ENCODE measurements at places on chromosomes 2 and 18. TPM values are rescaled to one million over a fixed set of nuclear protein-coding genes. Genes with fewer than 3 reads are reported as not detected.

MRO gene
- 0.26 TPM for total RNA-seq

D2HGDH gene
- total RNA-seq: 9.3 TPM

FAM161A gene
- 8.4 TPM for total RNA-seq

CD8A gene
- total RNA-seq: 0.18 TPM

SIGLEC15 gene
- 0.06 TPM for total RNA-seq

GKN1 gene
- 0.37 TPM for total RNA-seq

TIMM21 gene
- 58.3 TPM for total RNA-seq

CAPN14 gene
- total RNA-seq: 0.04 TPM

LINC00305 gene
- total RNA-seq: not detected

ZSWIM2 gene
- total RNA-seq: not detected

GLI2 gene
- 16.8 TPM for total RNA-seq

ITGA4 gene
- total RNA-seq: 1.4 TPM

ACKR3 gene
- 15.6 TPM for total RNA-seq

CAPN13 gene
- total RNA-seq: 0.12 TPM

KCNJ3 gene
- not detected for total RNA-seq

HEATR5B gene
- total RNA-seq: 6.7 TPM

SATB2 gene
- total RNA-seq: 2.7 TPM

IL18R1 gene
- 1.0 TPM for total RNA-seq

OTOS gene
- not detected for total RNA-seq

SIX2 gene
- 2.8 TPM for total RNA-seq

DUSP2 gene
- 0.29 TPM for total RNA-seq

RAD51AP2 gene
- not detected for total RNA-seq

RAPH1 gene
- 8.1 TPM for total RNA-seq

CCDC68 gene
- total RNA-seq: 4.8 TPM

KLHL29 gene
- 5.2 TPM for total RNA-seq

ALPG gene
- total RNA-seq: 0.42 TPM

FAM228A gene
- total RNA-seq: not detected

SULT1C4 gene
- not detected for total RNA-seq

RFX8 gene
- not detected for total RNA-seq

KCNG2 gene
- not detected for total RNA-seq

HAAO gene
- total RNA-seq: not detected

TGFA gene
- 4.6 TPM for total RNA-seq

DIPK1C gene
- total RNA-seq: not detected

EPB41L5 gene
- total RNA-seq: 3.9 TPM

Data from A549 treated with AZD2906 at 1 μM for 4 hours (cell line).